ENCODE measurements at places on chromosomes 3 and 15. TPM values are rescaled to one million over a fixed set of nuclear protein-coding genes. Genes with fewer than 3 reads are reported as not detected.

Gene SPTBN5
- total RNA-seq = under 0.01 TPM

Gene LRRC15
- 2.5 TPM for total RNA-seq

Gene GPR160
- 0.28 TPM for total RNA-seq

Gene LYSMD2
- total RNA-seq = 7.2 TPM

Gene GABRG3
- not detected for total RNA-seq

Gene EXD1
- not detected for total RNA-seq
